Right renal pelvis (tissue), 4 donors: ENCODE measurements at places on chromosomes 13 and 19. TPM values are rescaled to one million over a fixed set of nuclear protein-coding genes. Genes with fewer than 3 reads are reported as not detected.

DNA sequence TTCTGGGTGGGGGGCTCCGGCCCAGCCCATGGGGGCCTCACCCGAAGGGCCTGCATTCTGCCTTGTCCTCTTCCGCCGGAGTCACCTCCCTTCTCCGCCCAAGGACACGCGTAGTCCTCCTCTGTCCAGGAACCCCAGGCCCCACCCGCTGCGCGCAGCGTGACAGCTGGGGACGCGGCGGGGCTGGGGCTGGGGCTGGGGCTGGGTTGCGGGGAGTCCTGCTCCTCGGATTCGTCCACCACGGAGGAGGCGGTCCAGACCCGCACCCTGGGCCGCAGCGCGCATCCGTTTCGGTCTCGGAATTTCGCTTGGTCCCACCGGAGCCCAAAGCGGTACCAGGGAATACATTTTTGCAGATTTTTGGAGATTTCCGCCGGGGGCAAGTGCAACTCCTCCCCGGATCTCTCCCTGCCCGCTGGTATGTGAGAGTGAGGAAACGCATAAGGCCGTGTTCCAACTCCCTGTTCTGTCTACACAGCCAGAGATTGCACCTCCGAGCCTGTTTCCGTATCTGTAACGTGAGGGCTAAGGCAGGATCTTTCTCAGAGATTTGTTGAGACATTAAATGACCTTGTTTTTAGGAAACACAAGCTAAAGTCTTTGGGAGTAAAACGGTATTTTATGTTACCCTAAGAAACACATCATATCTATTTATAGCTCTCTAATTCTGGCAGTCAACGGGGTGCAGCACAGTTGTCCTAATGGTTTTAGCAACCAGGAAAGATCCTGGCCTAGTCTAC lies at the start of gene COX7A1:
Gene COX7A1, minus strand, starts transcription at position 96 of the 740 bp plus-strand sequence. Its CDS starts 40 bp downstream, at position 56.
- DNase-seq = no peak

DNA sequence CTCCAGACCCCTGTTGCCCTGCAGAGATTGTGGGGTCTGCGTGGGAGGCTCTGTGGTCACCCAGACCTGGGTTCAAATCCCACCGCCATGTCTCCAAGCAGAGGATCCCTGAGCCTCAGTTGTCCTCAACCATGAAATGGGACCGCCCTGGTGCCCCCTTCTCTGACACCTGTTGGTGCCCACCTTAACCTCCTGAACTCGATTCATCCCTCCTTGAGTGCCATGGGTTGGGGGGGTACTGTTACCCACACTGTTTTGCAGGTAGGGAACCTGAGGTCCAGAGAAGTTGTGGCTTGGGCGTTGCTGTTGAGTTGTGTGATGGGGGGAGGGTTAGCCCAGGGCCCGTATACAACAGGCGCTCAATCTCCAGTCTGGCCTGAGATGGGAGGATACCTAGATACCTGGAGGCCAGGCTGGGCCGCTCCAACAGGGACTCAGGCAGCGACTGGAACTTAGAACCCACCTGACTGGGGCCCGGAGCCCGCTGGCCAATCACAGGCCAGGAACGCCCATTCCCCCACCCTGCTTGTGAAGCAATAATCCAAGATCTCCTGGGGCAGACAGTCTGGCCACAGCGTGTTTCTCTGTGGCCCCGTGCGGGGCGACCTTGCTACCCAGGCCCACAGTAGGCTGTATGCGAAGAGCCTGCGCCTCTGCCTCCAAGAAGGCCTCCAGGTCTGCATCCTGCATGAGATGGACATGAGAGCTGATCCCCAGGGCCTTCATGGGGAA lies 2.8 kb downstream of the ARID3A start:
- no peak for DNase-seq

DNA sequence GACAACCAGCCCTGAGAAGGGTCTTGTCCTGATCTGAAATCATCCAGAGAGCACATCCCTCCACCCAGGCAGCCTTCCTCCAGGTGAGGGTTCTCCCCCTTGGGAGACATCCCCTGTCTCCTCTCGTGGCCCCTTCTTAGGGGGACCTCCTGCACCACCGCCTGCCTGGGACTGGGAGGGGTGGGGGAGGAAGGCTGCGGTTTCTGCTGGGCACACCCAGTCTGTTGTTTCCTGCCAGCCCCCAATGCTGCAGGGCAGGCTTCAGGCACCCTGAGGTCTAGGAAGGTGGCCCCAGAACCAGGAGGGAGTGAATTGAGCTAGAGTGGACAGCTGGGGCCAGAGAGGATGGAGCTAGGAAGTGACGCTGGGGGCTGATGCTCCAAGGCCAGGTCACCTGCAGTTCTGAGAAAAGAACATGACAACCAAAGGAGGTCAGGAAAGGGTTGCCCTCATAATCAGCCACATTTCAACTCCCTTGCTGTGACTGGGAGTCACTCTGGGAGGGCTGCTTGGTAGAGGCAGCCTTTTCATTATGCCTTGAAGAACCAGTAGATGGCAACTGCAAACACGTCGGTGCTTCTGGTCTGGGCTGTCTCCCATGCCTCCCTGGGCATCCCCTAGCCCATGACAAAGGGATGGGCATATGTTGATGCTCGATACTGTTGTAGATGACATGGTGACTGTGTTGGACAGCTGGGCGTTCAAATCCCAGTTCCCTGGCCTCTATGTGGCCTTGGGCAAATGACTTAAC lies 1.4 kb downstream of the ARHGEF18 start:
- no peak for DNase-seq

- DNase-seq = no peak
Observed at GRCh38 chr19:14450168-14450874, 17.2 kb downstream of the PKN1 start.

Gene ZNF835
- polyA plus RNA-seq = 6.2 TPM

GRCh38 chr19:39937094-39937720 lies 2.8 kb upstream of the FCGBP start:
- DNase-seq = no peak

DNA sequence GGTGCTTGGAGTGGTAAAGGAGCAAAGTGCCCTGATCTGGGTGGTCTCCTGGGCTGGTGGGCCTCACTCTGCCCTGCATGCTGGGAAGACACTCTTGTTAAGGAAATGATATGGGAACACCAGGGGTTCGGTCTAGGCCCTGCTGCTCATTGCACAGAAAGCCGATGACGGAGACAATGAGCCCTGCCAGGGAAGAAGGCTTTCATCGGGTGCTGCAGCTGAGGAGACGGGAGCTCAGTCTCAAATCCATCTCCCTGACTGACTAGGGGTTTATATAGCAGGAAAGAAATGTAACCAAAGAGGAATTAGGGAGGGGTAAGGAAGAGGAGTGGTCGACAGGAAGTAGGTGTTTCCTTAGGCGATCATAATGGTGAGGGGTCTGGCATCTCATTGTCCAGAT lies 253.4 kb downstream of the TEX29 start:
- no peak for DNase-seq

DNA sequence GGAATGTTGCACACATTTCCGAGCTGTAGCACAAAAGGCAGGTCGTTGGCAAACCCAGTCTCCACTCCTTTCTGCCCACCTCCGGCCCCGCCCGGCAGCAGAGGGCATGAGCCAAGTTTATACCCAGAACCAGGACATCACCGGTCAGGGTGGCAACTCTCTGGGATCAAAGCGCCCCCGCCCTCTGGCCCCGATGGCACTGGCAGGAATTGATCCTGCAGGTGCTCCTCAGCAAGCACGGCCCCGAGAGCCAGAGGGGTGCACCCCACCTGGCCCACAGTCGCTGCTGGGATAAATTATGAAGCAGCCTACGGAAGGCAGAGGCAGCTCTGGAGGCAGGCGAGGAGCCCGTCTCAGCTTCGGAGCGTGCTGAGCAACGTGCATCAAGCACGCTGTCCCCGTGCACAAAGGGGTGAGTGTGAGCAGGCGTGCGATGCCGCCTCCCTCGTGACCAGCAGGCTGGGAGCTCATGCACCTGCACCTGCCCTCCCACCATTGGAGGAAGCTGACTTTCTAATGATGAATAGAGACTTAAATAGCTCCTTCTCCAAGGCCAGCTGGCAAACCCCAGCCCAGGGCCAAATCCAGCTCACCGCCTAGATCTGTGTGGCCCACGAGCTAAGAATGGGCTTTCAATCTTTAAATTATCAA lies 25.7 kb downstream of the SHC2 start:
- DNase-seq = no peak

DNA sequence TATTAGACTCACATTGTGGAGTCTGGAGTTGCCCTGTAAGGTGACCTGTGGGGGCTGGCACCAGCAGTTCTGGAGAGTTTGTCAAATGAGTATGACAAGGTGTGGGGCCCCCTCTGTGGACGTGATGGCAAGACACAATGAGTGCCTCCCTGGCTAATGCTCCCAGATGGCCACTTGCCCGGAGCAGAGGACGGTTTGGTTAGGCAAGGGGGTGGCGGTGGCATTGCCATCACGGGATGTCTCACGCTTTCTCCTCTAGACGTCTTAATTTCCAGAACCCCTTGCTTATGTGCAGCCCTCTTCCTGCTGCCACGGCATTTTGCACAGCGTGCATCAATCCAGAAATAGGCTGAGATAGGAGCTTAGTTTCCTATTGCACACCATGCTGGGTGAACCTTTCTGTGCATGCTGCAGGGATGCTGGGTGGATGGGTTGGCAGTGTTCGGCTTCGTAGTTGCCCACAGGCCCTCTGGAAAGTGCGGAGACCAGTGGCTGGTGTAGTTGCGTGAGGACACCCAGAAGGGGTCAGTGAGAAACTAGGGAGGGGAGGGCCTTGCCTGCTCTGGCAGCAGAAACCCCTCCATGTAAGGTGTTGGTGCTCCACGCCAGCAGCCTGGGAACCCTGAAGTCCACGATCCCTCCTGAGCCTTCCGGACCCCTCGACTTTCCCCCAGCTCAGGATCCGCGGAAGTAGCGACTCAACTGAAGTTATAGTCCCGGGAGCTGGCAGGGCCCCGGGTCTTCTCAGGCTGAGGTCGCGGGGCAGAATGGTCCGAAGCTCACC lies 18.1 kb upstream of the LRP3 start:
- DNase-seq = no peak

GRCh38 chr19:47499863-47500830 lies 14.7 kb downstream of the NAPA start:
- DNase-seq = no peak

Gene WDR18
- polyA plus RNA-seq = 33.6 TPM

GRCh38 chr19:17536955-17537354 lies 18.5 kb upstream of the COLGALT1 start:
- DNase-seq = no peak

DNA sequence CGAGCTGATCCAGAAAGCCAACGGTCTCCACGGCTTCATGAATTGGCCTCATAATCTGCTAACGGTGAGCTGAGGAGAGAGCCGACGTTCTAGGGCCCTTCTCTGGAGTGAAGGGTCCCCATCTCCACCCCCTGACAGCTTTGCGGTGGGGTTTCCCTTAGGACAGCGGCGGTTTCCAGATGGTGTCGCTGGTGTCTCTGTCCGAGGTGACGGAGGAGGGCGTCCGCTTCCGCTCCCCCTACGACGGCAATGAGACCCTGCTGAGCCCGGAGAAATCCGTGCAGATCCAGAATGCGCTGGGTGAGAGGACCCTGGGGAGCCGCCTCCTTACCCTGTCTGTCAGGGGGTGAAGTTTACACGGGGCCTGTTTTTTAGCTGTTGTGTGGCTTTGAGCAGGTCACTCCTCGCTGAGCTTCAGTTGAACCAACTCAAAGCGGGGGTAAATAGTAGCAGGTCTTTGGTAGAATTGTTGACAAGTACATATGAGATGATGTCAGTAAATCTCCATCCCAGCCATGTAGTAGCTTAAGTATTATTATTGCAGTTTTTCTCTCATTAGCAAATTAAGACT lies 801 bp downstream of the QTRT1 start:
- no peak for DNase-seq

- no peak for DNase-seq
Observed at GRCh38 chr13:92355213-92355612, 871.4 kb upstream of the GPC6 start.

GRCh38 chr19:17510220-17510993 lies 1.0 kb upstream of the PGLS start:
- no peak for DNase-seq

DNA sequence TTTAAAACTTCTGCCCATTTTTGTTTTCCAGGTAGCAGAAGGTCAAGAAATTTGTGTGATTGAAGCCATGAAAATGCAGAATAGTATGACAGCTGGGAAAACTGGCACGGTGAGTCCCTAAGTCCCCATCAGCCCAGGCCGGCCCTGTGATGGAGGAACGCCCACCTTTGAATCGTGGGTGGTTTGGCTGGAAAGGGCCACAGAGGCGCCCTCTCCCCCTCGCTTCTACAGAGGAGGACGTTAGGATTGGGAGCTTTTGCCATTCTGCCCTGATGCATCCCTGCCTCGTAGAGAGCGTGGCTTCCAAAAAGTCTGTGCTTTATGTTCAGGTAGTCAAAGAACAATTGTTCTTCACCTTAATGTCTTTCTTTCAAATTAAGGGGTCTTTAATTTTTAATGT lies 60.9 kb downstream of the GGACT start:
- no peak for DNase-seq

Gene BORA
- polyA plus RNA-seq = 8.7 TPM

- no peak for DNase-seq
Observed at GRCh38 chr13:51148223-51148951, 37.3 kb upstream of the C13orf42 start.

DNA sequence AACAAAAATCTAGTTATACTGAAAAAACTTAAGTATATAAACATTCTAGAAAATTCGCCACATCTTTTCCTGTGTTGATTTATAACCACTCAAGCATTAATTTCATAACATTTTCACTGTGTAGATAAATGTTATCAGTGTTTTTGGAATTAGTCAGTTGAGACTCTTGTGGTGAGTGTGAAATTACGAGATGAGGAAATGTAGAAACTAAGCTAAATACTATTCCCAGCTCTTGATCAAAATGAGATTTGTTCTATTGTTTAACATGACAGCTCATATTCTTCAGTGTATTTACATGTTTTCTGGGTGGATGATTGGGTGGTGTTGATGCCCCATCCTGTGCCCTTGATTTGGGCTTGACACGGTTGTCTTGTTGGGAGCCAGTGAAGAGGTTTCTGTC lies 406.8 kb downstream of the DACH1 start:
- DNase-seq = no peak

DNA sequence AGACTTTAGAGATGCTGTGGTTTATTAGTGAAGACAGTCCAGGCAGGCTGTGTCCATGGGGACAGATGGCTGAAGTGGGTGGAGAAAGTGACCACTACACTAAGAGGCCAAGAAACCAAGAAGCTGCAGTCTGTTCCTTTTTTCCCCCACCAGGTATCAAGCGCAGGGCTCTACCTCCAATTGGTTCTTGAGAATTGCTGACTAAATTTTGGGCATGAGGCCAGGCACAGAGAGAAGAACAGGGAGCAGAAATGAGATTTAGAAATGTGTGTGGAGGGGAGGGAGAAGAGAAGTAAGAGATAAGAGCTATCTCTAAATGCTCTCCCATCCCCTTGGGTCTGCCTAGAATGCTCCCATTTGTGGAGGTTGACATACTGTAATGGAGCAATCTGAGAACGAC lies 12.3 kb upstream of the CYSLTR2 start:
- DNase-seq = no peak

Gene SPINT2
- 331 TPM for polyA plus RNA-seq

- no peak for DNase-seq
Observed at GRCh38 chr13:77391475-77391874, 64.6 kb upstream of the MYCBP2 start.

GRCh38 chr19:1026783-1027649 lies 608 bp downstream of the CNN2 start:
- DNase-seq = no peak

- DNase-seq = no peak
Observed at GRCh38 chr19:50415661-50416033, 3.1 kb upstream of the SPIB start.

GRCh38 chr19:2372076-2372612 lies 12.1 kb downstream of the TMPRSS9 start:
- DNase-seq = no peak

Gene CPB2
- 0.19 TPM for polyA plus RNA-seq

GRCh38 chr19:963486-963951 lies 20.6 kb upstream of the WDR18 start:
- no peak for DNase-seq

Gene TMPRSS9
- 0.25 TPM for polyA plus RNA-seq
